ENCODE measurements at places on chromosomes 3 and 15.

- no peak for DNase-seq
Measured at GRCh38 chr3:182533394-182533793, 259.9 kb upstream of the ATP11B start.

GRCh38 chr15:68299436-68299835 lies 21.9 kb downstream of the FEM1B start:
- DNase-seq: no peak

GRCh38 chr3:46113608-46114007 lies 86.3 kb upstream of the XCR1 start:
- DNase-seq: no peak

GRCh38 chr15:69398491-69398891 lies 15.7 kb upstream of the KIF23 start:
- no peak for DNase-seq

- no peak for DNase-seq
Measured at GRCh38 chr15:78420220-78420619, 17.8 kb upstream of the IREB2 start.

DNA sequence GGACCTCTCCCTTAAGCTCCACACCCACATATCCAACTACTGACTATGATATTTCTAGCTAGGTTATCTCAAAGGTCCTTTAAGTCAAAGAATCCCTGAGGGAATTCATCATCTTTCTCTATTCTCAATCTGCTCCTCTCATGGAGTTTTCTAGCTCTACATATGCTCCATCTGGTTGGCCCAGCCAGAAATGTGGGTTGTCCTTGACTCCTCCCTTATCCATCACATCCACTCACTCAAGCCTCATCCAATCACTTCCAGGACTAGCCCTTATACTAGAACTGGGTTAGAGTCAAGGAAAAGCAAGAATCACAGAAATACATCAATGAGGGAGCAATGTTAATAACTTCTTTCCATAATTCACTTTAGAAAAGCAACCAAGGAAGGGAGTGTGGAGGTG lies 45.4 kb downstream of the ZNF106 start:
- DNase-seq: no peak

DNA sequence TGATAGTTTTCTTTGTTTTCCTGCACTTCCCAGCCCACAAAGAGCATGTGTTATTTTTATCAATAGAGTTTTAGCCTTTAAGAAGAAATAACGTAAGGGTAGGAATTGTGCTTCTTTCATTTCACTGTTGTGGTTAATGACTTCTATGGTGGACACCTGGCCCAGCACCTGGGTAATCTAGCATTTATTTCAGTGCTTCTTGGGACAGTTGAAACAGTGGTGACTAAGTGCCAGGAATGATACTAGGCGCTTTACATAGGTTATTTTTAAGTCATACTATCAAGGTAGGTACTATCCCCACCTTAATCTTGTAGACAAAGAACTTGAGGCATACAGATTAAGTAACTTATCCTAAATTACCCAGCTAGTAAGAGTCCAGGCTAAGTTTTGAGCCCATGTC lies 243.8 kb downstream of the SOX2 start:
- no peak for DNase-seq

GRCh38 chr3:172388412-172389078 lies 59.7 kb downstream of the GHSR start:
- no peak for DNase-seq

- DNase-seq: no peak
Measured at GRCh38 chr15:75327005-75327404, 8.9 kb upstream of the COMMD4 start.

DNA sequence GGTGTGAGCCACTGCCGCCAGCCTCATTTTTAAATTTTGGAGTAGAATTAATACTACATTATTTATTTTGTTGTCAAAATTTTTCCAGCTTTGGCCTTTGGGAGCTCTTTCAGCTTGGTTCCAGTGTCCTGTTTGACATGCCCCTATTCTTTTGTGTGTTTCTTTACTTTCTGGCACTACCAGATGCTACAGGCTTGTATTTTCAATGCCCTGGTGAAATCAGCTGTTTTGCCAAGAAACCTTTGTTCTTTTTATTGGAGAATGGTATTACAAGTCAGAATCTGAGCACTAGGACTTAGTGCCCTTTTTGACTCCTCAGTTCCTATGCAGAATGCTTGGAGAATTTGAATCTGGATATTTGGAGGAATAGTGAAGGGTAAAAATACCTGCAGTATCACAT lies 26.6 kb downstream of the RNF111 start:
- no peak for DNase-seq

- DNase-seq: no peak
Measured at GRCh38 chr3:11660242-11660641, 16.5 kb upstream of the VGLL4 start.

- no peak for DNase-seq
Measured at GRCh38 chr3:82002491-82002890, 241.0 kb upstream of the GBE1 start.

GRCh38 chr3:64199932-64200331 lies 25.3 kb downstream of the PRICKLE2 start:
- no peak for DNase-seq

DNA sequence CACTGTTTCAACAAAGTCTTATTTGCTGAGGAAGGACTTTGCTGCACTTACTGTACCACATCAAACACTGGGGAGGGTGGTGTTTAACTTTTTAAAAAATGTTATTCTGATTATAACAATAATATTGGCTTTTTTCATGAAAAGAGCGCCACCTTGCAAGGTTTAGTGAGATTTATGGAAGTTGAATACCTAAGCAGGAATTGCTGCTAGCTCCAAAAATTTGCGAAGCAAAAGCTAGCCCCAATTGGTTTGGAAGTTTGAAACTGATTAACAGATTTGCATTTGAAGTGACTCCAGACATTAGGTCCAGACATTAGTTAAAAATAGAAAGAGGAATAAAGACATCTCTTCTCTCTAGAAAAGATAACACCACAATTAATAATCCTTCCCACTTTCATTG lies 6.7 kb downstream of the ZIC1 start:
- no peak for DNase-seq

- no peak for DNase-seq
Measured at GRCh38 chr3:70989174-70989573, 594.4 kb downstream of the FOXP1 start.

DNA sequence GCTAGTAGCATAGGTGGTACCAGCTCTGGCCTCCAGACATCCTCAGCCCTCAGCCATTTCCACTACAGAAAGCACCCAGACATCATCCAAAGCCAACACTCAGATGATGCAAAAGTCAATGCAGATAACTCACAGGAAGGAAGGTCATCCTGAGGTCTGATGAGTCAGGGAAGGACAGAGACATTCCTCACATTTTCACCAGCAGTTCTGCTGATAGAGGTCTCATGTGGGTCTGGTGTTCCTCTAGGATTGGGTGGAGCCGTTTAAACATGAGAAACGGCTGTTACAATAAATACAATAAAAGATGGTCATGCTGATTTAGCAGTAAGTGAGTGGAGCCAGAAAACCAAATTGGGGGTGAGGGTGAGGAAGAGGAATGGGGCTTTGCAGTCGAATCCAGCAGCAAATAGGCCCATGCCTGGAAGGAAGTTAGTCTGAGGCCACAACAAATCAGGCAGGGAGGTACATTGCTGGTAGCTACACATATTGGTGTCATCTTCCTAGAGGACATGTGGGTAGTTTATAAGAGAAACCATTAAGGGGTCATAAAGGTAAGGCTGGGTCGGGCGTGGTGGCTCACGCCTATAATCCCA lies 33.3 kb upstream of the FLNB start:
- DNase-seq: no peak

DNA sequence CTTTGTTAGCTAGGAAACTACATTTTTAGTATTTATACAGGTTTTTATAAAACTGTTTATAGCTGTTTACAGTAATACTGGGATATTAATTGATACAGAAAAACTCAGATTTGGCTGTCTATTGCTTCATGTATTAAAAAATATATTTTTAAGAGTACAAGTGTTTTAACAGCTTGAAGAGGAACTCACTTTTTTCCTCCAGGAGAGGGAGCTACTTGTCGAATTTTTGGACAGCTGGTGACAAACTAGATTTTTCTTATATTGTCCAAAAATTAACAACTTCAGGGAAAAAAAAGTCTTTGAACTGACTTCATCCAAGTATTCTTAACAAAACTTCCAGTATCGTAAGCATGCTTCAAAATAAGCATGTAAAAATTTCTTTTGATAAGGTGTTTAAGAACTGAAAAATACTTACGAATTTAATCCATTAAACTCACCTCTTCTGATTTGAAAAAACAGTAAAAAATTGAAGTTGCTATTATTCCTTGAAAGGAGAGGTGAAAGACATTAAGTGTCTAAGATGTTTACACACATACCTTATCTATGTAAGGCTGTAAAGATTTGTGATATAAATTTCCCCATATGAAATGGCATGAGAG lies 4.0 kb downstream of the DIPK2A start:
- peak; percentile 42 for DNase-seq

GRCh38 chr3:15041950-15042349 lies 23.2 kb downstream of the MRPS25 start:
- no peak for DNase-seq

GRCh38 chr3:73319179-73319769 lies 257.8 kb downstream of the EBLN2 start:
- no peak for DNase-seq

DNA sequence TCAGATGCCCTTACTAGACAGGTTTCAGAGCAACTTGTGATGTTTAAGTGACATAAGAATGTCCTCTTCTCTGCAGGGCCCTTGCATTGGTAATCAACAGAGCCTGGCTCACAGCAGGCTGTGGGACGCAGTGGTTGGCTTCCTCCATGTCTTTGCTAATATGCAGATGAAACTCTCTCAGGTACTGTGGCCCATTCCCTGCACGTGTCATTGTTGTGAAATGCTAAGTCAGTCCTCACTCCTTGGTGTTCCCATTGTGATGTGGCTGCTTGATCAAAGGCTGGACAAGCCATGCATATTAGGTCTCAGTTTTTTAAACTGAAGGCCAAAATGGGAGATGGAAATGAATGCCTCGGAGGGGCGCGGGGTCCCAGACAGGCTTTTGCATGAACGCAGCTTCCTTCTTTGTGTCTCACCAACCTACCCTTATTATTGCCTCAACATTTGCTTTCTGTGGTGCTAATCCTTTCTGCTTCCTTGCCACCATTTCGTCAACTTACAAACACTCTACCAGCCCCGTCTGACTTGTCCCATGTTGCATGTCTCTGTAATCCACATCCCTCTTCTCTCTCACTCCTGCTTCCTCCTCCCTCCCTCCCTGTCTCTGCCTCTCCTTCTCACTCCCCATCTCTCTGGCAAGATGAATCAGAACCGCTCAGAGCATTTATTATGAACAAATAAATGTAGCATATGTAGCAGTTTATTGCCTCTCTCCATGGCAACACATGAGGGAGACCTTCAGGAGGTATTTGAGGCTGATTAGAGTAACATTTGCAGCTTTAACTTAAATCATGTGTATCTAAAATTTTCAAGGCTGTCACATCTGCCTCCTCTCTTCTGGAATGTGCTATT lies 133.2 kb upstream of the CHRM5 start:
- no peak for DNase-seq

GRCh38 chr15:25706176-25706955 lies 156.8 kb downstream of the ATP10A start:
- no peak for DNase-seq

DNA sequence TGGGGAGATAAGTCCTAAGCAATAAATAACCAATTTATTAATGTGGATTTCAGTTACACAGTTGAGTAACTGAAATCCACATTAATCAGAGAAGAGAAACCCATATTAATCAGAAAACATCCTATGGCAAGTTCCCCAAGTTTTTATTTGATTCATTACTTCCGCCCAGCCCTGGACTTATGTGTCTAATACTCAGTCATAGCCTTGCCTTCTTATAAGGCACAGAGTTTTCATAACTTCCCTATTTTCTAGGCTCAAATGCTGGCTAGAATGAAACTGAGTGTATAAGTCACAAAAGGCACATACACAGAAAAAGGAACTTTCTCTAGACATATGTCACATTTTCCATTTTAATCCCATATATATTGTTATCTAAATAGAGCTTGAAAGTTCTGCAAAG lies 28.8 kb downstream of the CD47 start:
- DNase-seq: peak; percentile 17

- DNase-seq: no peak
Measured at GRCh38 chr3:193777524-193777923, 184.5 kb downstream of the OPA1 start.

GRCh38 chr3:193894121-193894863 lies 241.7 kb upstream of the HES1 start:
- no peak for DNase-seq

DNA sequence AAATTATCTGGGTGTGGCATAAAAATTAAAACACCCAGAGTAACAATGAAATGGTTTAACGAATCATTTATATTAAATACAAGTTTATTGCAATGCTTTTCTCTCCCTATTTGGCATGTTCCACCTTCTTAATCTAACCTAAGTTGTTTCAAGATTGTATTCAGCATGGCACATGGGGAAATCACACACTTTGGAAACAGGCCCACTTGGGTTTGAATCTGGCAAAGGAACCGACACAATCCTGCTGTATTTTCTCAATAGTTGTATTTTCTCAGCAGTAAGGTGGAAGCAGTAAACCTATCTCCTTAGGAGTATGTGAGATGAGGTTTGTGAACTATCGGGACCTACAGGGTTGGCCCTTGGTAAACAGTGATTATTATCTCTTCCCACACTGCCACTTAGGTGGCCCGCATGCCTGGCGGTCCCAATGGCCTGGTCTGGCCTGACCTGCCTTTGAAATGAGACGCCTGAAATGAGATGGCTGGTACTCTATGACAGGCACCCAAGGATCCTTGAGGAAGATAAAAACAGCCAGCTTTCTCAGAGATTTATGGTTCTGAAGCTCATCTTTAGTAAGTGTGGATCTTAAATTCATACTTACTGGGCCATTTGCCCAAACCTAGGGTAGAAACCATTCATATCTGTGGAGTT lies 45.3 kb upstream of the VILL start:
- no peak for DNase-seq

GRCh38 chr3:30587904-30588303 lies 18.5 kb upstream of the TGFBR2 start:
- no peak for DNase-seq

Measured in CD4-positive, alpha-beta T cell treated with Interleukin-4 for 4 hours (primary cell).